ENCODE measurements at places on chromosomes 6 and 20.
A peak's percentile ranks its signal among the peaks of the same experiment; 100 is the strongest.

DNA sequence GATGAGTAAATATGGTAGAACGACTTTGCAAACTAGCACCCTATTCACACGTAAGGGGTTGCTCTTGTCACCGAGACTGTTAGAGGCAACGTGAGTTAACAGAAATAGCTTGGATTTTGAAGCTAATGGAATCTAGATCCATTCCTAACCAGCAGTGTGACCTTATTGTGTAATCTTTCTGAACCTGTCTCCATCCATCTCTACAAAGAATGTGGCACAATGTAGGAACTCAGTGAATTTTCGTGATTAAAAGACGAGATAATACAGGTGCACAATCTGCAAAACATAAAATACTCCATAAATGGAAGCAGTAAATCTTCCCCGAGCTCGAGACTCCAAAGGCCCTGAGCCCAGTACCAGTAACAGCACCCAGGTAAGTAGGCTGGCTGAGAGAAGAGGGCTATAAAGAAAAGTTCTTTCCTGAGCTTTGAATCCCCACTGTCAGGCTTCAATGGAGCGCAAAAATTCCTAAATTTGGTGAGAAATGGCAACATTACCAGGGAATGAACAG is 801 bp upstream of the KIFC1 start:
- DNase-seq = no peak

- no peak for DNase-seq
These were observed 3.0 kb upstream of the SFTA2 start for GRCh38 chr6:30935018-30935417.

GRCh38 chr6:128554302-128554701 is 33.9 kb upstream of the PTPRK start:
- peak; percentile 21 for DNase-seq

DNA sequence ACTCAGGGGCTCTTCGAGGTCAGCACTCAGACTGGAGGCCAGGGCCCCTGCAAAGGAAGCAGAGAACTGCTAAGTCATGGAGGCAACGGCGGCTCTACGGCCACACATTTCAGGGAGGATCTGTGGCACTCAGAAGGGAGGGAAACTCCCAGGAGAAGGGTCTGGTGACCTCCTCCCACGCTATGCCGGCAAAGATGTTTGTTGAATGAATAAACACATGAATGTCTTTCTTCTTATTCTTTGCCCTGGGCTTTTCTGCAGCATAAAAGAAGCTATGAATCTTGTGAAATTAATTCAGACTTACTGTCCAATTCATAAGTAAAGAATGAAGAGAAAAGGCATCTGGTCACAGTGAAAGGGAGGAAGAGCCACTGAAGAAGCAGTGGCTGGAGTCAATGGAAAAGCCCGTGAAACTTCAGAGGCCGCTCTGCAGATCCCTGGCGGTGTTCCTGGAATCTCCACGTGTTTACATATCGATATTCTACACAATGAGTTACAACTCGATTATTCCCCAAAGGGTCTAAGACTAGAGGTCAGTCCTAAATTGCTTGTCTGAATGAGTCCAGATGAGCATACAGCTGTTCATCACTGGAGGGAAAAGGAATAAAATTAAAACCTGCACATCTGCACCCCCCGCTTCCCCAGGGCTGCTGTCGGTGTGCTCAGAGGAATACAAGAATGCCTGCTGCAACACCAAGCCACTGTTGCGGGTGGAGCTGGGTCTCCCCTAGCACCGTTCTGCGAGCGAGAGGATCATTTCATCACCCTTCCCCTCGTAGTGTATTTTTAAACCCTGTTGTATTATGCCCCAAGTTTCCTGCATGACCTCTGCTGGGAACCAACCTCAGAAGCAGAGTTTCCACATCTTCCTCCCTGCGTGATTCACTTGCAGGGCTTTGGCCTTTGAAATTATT is 25.6 kb downstream of the INSM1 start:
- no peak for DNase-seq

DNA sequence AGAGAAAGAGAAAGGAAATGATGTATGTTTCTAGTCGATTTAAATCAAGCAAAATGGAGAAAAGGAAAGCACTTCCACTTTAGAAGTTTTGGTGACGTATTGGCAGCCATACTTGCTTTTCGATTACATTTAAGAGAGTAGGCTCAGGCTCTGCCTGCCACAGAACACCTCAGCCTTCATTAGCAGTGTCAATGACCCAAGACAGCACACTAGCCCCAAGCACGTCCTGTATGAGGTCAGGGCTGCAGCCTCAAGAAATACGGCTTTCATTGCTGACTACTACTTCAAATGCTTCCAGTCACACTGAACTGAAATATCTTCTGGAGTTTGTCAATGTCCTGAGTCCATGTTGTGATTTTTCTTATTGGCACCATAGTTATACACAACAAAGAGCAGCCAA is 285.3 kb downstream of the EYA4 start:
- DNase-seq = no peak

DNA sequence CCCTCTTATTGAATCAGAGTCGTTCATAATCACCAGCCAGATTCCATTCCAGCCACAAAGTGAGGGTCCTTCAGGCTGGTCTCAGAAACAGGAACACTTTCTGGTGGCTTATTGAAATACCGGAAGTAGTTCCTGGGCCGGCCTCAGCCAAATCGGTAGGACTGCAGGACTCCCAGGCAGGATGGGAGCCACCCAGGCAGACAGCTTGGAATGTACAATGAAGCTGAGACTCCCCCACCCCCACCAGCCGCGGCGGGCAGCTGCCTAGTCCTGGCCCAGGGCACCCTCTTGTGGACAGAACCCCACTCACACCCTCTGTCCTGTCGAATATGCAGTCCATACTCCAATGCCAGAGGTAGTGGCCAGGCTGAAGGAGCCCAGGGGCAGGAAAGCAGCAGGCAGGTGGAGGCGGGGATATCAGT is 43.8 kb downstream of the MDFI start:
- peak; percentile 88 for DNase-seq

DNA sequence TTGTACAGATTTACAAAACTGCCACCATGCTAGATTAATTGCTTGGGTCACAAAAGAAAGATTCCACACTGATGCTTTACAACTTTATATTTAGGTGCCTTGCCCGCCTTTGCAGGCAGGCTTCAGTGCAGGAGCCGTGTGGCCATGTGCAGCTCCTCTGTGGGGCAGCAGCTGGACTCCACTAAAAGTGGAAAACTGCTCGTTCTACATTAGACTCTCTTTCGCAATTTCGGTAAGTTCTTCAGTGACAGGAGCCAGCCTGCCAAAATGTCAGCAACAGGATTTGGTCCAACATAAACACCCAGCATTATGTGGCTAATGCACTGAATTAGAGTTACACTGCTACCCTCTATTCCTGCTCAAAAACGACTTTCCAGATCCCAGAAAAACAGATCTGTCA is 174.4 kb upstream of the KCNK16 start:
- DNase-seq = no peak

DNA sequence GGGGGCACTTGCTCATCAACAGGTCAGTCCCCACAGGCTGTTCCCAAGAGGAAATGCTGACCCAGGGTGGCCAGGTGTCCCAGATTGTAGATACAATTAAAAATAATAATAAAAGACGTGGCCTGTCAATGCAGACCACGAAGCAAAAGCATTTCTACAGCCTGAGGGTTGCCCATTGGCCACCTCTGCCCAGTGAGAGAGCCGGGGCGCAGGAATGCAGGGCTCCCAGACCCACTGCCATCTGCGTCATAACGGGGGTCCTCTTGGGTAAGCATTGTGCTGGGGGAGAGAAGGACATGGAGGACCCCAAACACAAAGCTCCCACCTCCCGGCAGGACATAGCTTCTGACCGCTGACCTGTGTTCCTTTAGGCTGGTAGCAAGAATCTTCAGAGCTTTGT is 22.9 kb upstream of the AFDN start:
- DNase-seq = no peak

Data from midbrain (tissue), 1 donor.